Foreskin fibroblast (primary cell): ENCODE measurements at places on chromosomes 7 and 10.
A peak's percentile ranks its signal among the peaks of the same experiment; 100 is the strongest.

GRCh38 chr10:84241185-84241790 lies at the start of gene LRIT1:
TSS of gene LRIT1 (minus strand) at chr10:84241546. CDS start at chr10:84241439, 107 bp downstream.
- no peak for DNase-seq

DNA sequence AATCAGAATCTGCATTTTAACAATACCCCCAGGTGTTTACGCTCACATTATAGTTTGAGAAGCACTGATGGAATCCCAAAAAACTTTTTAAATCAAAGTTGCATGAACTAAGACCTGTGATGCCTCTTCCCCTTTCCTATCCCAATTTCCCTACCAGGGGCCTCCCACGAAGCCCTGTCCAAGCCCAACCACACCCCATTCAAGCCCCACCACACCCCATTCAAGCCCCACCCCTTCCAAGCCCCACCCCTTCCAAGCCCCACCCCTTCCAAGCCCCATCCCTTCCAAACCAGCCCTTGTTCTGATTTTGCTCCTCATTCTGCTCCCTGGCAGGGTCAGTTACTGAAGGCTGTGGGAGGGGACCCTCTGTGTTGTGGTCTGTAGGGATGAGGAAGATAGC lies 9.8 kb upstream of the AQP1 start:
- DNase-seq = no peak

DNA sequence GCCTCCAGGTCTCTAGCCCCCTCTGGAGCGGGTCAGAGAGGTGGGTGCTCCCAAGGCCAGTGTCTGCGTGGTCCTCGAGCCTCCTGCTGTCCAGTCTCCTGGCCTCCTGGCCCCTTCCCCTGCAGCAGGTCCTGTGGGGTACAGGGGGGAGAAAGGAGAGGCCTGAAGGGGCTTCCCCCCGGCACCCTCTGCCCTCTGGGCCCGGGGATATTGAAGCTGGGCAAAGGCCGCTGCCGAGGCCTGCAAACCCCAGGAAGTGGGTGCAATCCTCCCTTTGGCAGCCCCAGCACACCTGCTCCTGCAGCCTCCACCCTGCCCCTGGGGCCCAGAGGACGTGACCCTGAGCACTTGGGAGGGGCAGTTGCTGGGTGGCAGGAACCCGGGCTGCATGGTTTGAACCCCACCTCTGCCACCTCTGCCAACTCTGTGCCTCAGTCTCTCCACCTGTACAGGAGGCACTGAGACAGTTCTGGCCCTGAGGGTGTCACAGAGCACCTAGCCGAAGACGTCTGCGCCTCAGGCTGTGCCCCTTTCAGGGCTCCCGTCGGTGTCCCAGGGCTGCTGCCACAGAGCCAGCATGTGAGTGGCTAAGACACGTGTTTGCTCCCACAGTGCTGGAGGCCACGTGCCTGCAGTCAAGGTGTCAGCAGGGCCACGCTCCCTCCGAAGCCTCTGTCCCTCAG lies 59.1 kb upstream of the INPP5A start:
- DNase-seq = no peak

GRCh38 chr7:157001920-157002818 lies 8.3 kb downstream of the MNX1 start:
- DNase-seq = no peak

GRCh38 chr10:93309062-93309461 lies 173.1 kb downstream of the MYOF start:
- DNase-seq = no peak

- no peak for DNase-seq
Measured at GRCh38 chr7:26588511-26588910, 275.9 kb downstream of the SKAP2 start.

DNA sequence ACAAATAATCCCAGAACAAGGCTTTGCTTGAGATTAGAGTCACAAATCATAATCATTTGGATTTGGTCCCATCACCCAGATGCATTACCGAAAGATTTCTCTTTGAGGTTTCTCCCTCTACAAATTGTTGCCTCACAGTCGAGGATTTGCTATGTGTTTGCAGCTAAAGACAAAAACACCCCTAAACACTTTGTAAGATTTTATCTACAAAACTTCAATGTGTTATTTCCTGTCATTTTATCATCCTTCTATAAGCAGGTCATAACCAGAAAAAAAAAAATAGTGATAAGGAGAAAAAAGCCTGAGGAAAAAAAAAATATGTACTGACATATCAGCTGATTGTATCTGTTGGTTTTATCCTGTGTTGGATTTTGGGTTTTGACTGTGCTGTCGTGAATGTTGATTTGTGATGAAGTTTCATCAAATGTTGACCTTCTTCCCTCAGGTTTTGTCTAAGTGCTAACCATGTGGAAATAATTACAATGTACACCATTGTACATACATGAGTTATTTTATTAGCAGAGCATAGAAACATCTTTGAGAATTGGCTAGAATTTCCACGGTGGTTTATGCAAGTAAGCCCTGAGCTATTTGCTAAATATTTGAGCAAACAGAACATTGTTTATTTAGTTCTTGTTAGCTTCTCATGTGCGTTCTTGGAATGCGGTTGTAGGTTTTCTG lies 274.4 kb downstream of the NEBL start:
- peak; percentile 12 for DNase-seq

- DNase-seq = peak; percentile 67
Measured at GRCh38 chr10:70925377-70926225, 37.2 kb upstream of the PCBD1 start.

DNA sequence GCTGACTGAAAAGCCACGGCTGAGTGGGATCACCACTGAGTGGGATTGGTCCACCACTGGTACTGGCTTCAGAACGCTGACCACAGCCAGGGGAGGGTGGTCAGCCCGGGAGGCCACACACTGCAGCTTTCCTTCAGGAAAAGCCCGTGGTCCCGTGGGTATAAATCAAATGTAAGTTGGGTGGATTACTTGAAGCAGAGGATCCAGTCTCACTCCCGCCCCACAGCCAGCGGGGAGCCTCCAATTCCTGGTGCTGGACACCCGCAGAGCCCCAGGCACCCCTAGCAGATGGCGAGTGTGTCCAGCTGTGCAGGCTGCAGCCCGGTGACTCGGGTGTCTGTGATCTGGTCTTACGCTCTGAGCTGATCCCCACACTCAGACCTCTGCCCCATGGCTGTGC lies 231.1 kb upstream of the ZNF32 start:
- DNase-seq = no peak

- peak; percentile 67 for DNase-seq
Measured at GRCh38 chr10:5234106-5234860, 37.6 kb downstream of the AKR1C4 start.

- DNase-seq = no peak
Measured at GRCh38 chr7:36370046-36370445, 19.6 kb upstream of the ANLN start.

DNA sequence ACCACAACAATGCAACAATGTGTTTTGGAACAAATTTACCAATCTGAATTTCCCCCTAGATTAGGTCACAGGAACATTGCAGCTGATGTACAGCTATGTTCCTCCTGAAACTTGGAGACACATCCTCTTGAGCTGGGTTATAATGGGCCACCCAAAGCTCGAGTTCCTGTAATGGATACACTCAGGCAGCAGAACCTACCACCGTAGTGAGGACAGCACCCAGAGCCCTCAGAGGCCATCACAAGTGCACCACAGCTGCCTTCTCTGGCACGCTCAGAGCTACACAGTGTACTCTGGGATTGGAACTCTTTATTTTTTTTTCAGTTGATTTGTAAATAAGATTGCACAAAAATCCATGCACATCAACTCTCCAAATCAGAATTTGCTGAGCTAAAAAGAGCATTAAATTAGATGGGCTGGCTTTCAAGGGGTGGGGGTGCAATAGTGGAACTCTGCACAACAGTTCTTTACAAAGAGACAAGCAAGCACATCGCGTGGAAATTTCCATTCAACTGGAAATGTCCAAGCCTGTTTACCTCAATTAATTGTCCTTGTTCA lies 56.7 kb downstream of the EGFR start:
- no peak for DNase-seq

DNA sequence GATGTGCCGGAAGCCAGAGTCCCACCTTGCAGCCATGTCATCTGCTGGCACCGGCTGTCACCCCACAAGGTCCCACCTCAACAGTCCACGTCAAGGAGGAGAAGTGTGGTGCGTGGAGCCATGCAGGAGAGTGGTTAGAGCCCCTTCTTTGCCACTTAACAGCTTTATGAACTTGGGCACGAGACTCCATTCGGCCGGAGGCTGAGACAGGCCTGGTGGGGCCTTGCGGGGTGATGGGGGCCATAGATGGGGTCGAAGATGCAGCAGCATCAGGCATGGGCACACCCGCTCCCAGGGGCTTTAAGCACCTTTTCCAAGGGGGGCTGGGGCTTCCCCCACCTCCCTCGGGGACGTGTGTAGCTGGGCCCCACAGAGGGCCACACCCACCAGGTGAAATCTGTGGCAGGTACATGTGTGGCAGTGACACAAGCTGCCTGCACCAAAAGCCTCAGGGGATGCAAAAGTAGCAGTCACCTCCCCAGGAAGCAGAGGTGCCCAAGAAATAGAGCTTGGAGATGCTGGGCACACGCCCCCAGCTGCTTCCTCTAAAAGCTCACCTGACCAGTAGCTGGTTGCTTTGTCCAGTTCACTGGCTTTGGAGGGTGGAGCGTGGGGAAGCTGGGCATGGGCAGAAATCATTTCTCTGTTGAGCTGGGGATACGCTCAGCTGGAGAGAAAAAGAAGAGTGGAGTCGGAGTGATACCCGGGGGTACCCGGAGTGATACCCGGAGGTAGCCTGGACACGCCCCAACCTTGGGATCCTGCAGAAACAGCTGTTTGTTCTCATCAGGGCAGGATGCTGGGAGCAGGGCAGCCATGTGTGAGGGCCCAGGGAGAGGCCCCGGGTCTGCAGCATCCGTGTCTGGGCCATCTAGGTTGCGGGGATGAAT lies 199.8 kb downstream of the EBF3 start:
- DNase-seq = no peak

- no peak for DNase-seq
Measured at GRCh38 chr10:118506671-118507590, 88.5 kb downstream of the PRLHR start.

GRCh38 chr7:35571611-35572240 lies 123.2 kb downstream of the HERPUD2 start:
- DNase-seq = no peak

- DNase-seq = peak; percentile 84
Measured at GRCh38 chr10:79159141-79159651, 90.4 kb downstream of the ZMIZ1 start.

- DNase-seq = no peak
Measured at GRCh38 chr7:154183482-154183881, 131.3 kb downstream of the DPP6 start.
